ENCODE measurements at places on chromosomes 7 and 10.

GRCh38 chr10:118571123-118571522, 24.3 kb downstream of the PRLHR start:
- no peak for DNase-seq

DNA sequence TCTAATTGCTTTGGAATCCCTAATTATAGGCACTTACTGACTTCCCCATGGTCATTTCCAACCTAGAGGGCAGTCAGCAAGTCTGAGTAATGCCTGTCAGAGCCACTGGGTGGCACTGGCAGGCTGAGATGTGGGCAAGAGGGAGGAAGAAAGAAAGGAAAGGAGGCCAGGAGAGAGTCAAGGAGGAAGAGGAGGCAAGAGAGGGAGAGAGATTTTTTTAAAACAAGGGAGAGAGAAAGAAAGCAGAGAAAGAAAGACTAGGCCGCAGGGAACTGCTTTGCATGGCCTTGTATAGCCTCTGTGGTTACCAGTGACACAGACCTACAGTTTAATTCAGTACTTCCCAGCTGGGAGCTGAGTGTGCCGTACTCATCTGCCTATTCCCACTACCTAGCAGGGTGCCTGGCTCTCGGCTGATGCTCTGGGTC, 210.4 kb upstream of the ADO start:
- no peak for DNase-seq

DNA sequence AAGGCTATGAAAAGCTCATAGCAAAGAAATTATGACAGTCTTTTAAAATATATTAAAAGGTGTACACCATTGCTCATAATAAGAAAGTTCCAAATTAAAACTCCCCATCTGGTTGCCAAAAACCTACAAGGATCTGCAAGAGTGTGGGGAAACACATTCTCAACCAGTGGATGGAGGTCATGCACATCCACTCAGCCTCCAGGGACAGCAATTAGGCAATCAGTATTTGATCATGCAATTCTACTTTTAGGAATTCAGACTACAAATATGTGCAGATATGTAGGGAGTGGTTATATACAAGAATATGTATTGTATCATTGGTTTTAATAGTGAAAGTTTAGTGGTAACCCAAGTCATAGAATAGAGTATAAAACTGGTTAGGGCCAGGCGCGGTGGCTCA, 157.8 kb downstream of the FGFR2 start:
- DNase-seq, result no peak

DNA sequence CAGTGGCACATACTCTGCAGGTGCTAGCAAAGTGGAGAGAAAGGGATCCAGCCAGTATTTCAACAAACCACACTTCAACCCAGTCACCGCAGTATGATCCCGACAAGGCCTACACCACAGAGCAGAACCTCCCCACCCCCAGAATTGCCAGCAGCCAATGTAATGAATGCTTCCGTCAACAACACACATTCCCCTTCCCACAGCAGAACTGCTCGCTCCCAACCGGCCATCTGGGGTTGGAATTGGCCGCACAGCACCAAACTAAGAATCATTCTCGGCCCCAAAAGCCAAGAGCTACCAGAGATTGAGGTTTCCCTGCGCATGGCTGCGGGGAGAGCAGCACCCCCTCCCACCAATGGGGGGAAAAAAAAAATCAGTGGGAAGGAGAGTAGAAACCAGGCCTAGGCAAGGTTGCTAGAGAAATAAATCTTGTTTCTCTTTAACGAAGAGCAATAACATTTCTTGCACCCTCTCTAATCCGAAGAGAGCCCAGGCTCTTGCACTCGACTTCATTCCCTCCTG, 1.1 kb downstream of the WASL start:
- DNase-seq, result no peak

- DNase-seq, result no peak
These were observed 38.3 kb downstream of the PDGFA start for GRCh38 chr7:481219-481930.

GRCh38 chr10:108629834-108630233, 1293.5 kb downstream of the XPNPEP1 start:
- no peak for DNase-seq

GRCh38 chr10:6199131-6199733, 3.5 kb upstream of the PFKFB3 start:
- no peak for DNase-seq

- no peak for DNase-seq
These were observed 22.2 kb downstream of the SLC37A3 start for GRCh38 chr7:140375892-140376730.

- DNase-seq, result no peak
These were observed 852.8 kb downstream of the XPNPEP1 start for GRCh38 chr10:109070492-109070891.

DNA sequence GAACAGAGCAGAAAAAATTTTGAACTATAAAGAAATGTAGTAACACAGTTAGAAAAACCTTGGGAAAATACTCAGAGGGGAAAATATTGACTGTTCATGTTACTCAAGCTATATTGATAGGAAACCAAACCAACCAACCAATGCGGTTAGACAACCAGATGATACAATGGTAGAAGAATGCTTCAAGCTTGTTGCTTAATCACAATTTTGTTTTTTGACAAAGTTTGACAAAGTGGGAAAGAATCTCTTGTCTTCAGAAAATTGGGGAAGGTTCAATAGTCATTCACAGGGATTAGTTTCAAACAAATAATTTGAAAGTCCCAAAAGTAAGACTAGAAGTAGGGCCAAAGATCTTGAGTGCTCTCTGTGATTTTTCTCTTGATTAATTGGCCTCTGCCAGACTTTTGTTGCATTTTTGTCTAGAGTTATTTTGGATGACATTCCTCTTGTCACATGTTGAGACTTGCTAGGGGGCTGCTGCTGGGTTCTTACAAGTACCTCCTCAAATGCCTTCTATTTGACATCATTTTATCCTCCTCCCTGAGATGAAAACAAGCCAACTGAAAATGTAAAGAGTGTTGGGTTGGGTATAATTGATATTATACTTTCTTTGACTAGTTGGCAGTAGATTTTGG, 233.1 kb upstream of the PHYHIPL start:
- no peak for DNase-seq
